CD4-positive, CD25-positive, alpha-beta regulatory T cell (primary cell): ENCODE measurements at places on chromosomes 1 and 21.

DNA sequence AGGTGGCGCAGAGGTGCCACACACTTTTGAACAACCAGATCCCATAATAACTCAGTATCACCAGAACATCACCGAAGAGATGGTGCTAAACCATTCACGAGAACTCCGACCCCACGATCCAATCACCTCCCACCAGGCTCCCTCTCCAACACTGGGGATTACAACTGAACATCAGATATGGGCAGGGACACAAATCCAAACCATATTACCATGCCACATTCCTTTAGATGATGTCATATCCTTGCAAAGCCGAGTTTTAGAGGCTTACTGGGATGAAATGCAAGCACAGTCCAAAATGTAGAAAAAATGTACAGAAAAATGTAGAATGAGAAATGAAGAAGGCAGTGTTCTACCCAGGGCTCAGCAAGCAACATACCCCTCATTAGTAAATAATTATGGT is 64.7 kb downstream of the SGIP1 start:
- DNase-seq = no peak

GRCh38 chr1:161985301-161985822 is 38.3 kb downstream of the OLFML2B start:
- no peak for DNase-seq

DNA sequence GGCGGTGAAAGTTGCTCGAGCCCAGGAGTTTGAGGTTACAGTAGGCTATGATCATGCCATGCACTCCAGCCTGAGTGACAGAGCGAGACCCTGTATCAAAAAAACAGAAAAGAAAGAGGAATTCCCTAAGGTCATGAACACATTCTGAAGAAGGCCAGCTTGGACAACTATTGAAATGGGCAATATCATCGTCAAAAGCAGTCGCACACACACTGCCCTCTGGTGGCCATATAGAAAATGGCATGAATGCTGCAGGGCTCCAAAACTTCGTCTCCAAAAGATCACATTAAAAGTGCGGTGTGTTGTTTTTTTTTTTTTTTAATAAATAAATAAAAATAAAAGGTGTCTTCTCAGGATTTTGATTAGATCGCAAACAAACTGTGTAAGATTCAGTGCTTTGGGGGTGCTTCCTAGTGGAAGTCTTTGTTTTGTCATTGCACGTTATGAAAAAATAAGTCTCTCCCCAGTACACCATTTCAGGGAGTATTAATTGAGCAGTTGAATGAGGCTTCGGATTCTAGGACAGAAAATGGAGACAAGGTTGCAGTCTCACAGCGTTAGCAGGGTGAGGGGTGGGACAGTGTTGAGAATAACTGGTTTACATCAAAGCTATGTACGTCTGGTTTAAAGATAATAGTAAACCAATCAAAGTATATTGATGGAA is 87.5 kb upstream of the FMN2 start:
- DNase-seq = peak; percentile 3

- DNase-seq = no peak
These were observed 116.3 kb downstream of the PEX14 start for GRCh38 chr1:10591010-10591409.

DNA sequence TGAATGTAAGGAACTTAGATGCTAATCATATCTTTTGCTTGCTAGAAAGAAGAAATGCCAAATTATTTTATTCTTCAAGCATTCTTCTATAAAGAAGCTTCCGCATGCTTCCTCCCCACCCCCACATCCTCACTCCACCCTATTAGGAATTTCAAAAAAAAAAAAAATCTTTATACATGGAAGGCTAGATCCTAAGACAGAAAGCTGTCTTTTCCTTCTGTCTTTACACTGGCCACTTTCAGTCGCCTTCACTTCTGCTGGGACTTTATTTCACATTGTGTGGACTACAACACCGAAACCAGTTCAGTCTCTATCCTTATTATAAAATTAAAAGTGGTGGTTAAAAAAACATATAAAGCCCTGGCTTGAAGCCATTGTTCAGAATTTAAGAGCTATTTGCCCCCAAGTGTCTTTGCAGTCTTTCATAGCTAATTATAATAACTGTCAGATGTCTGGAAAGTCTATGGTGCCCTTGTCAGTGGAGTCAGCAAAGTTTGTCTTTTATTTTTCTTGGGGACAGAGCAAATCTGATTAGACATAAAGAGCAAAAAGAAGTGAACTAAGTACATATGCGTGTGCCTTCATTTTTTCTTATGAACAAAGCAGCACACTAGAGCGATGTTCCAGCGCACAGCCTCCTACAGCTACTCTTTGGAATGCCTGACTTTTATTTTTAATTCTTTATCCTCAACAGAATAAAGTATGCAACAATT is 297.7 kb downstream of the PTPRC start:
- DNase-seq = peak; percentile 17
